Activated CD4-positive, alpha-beta T cell treated with anti-CD3 and anti-CD28 coated beads for 4 hours (primary cell): ENCODE measurements at places on chromosomes 12 and 14.

GRCh38 chr14:68089146-68089731, 269.7 kb downstream of the RAD51B start:
- DNase-seq, result no peak

DNA sequence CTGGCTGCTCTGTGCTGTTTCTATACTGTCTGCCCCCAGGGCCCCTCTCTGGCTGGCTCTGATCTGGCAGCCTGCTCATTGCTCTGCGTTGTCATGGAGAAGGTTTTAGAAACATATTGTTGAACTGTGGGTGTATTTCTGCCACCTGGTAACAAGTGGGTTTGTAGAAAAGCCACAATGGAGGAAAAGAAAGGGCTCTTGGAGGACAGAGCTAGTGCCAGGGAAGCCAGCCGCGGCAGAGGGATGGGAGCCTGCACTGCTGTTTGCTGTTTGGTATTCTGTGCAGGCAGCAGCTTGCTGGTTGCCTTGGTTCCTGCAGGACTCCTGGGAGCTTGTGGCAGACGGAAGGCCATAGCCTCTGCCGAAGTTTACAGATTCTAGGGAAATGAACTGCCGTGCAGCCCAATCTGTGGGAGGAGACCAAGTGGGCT, 15.1 kb downstream of the CCDC177 start:
- no peak for DNase-seq

- no peak for DNase-seq
Measured at GRCh38 chr12:67632005-67632404, 16.5 kb upstream of the DYRK2 start.

GRCh38 chr14:65200454-65200853, 98.1 kb upstream of the MAX start:
- DNase-seq, result no peak
